ENCODE measurements at places on chromosomes 5 and 9. TPM values are rescaled to one million over a fixed set of nuclear protein-coding genes. Genes with fewer than 3 reads are reported as not detected.

- no peaks in the 10 kb centered on the region for H3K4me1 ChIP-seq
- no peak for DNase-seq
- no peaks in the 10 kb centered on the region for H3K36me3 ChIP-seq
- no peak overlapping the region for H3K27ac ChIP-seq
- peaks cover 35% of the 10 kb centered on the region for H3K27me3 ChIP-seq
- no peak overlapping the region for H3K4me3 ChIP-seq
Observed at GRCh38 chr5:135594416-135594960, 15.7 kb upstream of the CXCL14 start.

- no peak overlapping the region for H3K4me3 ChIP-seq
- DNase-seq = no peak
- no peak overlapping the region for H3K27ac ChIP-seq
- peaks cover 8% of the 10 kb centered on the region for H3K4me1 ChIP-seq
- peaks cover 25% of the 10 kb centered on the region for H3K36me3 ChIP-seq
Observed at GRCh38 chr9:19440823-19441580, 32.2 kb downstream of the ACER2 start.

GRCh38 chr5:56323505-56323904, 90.4 kb upstream of the ANKRD55 start:
- H3K36me3 ChIP-seq = no peaks in the 10 kb centered on the region
- H3K27me3 ChIP-seq = no peaks in the 10 kb centered on the region
- DNase-seq = no peak
- H3K4me3 ChIP-seq = no peak overlapping the region
- H3K27ac ChIP-seq = no peak overlapping the region

DNA sequence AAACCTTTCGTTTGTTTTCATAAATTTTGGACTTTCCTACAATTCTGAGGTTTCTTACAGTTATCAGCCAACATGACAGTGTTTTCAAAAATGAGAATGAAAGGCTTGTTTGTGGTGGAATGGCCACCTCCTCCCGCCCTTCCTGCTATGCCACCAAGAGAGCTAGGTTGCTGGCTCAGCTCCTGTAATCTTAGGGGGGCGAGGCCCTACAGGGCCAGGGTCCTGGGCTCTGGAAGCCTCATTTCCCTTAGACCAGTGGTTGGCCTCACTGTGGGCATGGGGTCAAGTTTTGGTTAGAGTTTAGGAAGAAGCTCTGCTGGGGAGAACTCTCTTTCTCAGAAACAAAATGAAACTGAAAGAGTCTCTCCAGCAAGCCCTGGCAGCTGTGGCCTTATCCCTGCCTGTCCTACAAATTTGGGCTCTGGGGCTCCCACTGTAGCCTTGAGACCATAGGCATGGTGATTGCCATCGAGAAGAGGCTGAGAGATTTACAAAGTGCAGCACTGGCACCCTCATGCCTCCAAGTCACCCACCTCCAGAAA, 66.2 kb downstream of the IRX1 start:
- H3K4me1 ChIP-seq = no peaks in the 10 kb centered on the region
- DNase-seq = no peak
- H3K27ac ChIP-seq = no peak overlapping the region

DNA sequence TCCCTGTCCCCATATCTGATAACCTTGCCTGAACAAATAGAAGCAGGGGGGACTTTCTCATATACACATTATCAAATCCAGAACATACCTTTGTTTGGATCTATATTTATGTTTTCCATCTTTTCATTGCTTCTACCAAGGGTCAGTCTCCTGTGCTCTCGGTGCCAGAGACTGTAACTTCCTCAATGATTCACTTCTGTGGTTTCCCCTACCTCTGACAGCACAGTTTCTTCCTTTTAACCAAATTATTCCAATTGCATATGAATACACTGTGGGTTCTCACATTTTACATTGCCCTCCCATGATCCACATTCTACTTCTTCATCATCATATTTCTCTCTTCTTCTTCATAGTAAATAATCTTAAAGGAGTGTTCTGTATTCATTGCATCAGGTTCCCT, 32.2 kb downstream of the NMUR2 start:
- H3K4me3 ChIP-seq = no peak overlapping the region
- H3K4me1 ChIP-seq = no peaks in the 10 kb centered on the region
- DNase-seq = no peak
- peaks cover 3% of the 10 kb centered on the region for H3K27me3 ChIP-seq
- no peaks in the 10 kb centered on the region for H3K36me3 ChIP-seq

GRCh38 chr5:149775785-149776184, 45.7 kb downstream of the PPARGC1B start:
- DNase-seq = no peak
- H3K36me3 ChIP-seq = no peaks in the 10 kb centered on the region
- H3K27me3 ChIP-seq = no peaks in the 10 kb centered on the region
- H3K4me3 ChIP-seq = no peak overlapping the region
- H3K4me1 ChIP-seq = peaks cover 23% of the 10 kb centered on the region
- H3K27ac ChIP-seq = no peak overlapping the region

DNA sequence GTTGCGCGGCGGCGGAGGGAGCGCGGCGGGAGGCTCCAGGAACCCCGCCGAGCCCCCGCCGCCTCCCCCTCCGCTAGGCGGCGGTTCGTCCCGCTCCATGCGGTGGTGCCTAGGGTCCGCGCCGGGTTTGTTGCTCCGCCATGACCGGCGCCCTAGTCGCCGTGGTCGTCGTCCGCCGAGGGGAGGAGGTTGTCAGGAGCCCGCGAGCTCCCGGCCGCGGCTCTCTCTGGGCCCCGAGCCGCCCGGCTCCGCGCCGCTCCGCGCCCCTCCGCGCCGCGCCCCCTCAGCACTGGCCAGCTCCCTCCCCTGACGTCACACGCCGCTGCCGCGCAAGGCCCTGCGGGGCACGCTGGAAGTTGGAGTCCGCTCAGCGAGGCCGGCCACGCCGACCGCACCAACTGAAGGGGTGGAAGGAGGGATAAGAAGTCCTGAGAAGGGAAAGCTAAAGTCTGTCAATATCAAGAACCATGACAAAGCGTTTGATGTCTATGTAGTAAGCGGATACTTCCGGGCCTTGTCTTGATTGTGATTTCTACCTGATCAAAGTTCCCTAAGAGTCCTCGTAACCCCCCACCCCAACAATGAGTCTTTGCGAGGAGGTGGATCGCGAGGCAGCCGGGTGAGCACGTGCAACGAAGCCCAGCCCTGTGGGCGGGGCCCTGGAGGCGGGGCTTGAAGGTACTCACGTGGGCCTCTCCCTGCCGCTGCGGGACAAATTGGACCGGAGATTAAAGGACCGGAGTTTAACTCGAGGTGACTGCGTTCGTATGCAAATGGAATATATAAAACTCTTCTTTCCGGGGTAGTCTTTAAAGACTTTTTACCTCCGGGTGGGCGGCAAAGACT, at the start of gene NR6A1:
Gene NR6A1 (minus strand): TSS at position 291 of the 846 bp plus-strand sequence.
- H3K4me3 ChIP-seq = peak within 1 kb of the TSS; percentile 89
- H3K4me1 ChIP-seq = peaks cover 35% of the 10 kb centered on the region
- no peaks in the 10 kb centered on the region for H3K36me3 ChIP-seq
- peak within 1 kb of the TSS; percentile 100 for H3K27ac ChIP-seq
- H3K27me3 ChIP-seq = peaks cover 81% of the 10 kb centered on the region

DNA sequence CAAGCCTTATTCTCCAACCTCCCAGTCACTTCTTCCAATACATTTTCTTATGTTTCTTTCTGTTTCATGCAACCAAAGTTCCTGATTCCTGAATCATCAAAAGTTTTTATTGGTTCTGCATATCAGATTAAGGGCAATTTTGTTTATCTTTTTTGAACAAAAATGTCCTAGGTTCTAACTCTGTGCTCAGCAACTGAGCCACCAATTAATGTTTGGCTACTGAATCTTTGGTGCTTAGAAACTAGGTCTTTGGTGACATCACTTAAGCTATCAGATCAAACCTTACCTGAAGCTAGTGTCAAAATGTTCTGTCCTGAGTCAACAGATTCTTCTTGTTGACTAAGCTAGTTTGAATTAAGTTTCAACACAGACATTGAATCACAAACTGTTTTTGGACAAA, 56.1 kb downstream of the FGF18 start:
- no peaks in the 10 kb centered on the region for H3K4me1 ChIP-seq
- H3K36me3 ChIP-seq = no peaks in the 10 kb centered on the region
- no peaks in the 10 kb centered on the region for H3K27me3 ChIP-seq
- peak overlapping the region; percentile 20 for H3K27ac ChIP-seq
- H3K4me3 ChIP-seq = no peak overlapping the region
- no peak for DNase-seq

- DNase-seq = no peak
- H3K4me3 ChIP-seq = peak overlapping the region; percentile 96
- H3K27me3 ChIP-seq = peaks cover 23% of the 10 kb centered on the region
- no peak overlapping the region for H3K27ac ChIP-seq
- peaks cover 8% of the 10 kb centered on the region for H3K4me1 ChIP-seq
Observed at GRCh38 chr9:136850866-136851775, 1.0 kb upstream of the MAMDC4 start.

Gene SPINK13
- not detected for total RNA-seq

Gene ZNF462
- 195 TPM for total RNA-seq

Gene PCDHB12
- total RNA-seq = 3.1 TPM

Gene CCDC187
- 0.07 TPM for total RNA-seq

Gene PTGER4
- total RNA-seq = not detected

Data from neural crest cell (in vitro differentiated cells).